ENCODE measurements at places on chromosomes 7 and 10.

GRCh38 chr10:116629340-116629739 is 8.6 kb downstream of the PNLIPRP2 start:
- no peak for DNase-seq

DNA sequence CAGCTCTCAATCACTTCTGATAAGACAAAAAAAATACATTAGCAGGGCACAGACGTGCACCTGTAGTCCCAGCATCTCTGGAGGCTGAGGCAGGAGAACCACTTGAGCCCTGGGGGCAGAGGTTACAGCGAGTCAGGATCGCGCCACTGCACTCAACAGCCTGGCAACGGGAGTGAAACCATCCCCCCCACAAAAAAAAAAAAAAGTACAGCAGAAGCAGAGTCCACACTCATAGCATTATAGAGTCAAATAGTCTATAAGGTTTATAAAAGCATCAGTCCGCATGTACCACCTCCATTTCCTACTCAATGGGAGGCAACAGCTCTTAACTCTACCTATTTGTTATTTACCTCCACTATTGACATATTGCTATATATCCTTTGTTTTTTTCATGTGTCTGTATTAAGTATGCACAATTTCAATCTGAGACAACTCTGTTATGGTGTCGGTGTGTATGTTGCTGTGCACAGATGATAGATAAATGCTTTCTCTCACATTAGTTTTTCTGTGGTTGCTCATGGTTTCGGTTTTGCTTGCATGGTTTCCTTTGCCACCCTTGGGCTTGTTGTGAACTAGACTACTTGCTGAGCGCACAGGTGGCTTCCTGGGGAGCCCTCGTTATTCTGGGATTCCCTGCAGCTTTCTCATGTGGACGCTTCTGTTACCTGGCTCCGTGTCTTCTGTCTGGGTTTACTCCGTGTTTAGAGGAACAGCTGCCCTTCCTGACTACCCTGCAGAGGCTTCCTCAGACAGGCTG is 40.4 kb downstream of the PROSER2 start:
- DNase-seq: no peak

DNA sequence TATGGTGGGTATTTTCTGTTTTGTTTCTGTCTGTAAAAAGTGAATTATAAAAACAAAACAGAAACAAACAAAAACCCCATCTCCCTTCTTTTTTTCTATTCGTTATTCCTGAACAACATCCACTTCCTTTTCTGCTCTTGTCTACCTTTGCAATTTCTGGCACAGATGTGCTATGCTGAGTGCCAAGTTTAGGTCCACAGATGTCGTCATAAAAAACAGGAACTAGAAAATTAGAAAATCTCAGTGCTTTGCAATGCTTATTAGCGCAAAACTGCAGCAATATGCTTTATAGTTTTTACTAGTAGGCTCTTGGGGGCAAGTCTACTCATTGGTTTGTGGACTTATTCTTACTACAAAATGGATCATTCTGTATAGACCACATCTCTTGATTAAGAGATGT is 94.2 kb upstream of the PRKCQ start:
- no peak for DNase-seq

- DNase-seq: no peak
These were observed 12.9 kb upstream of the INPP5A start for GRCh38 chr10:132524443-132525285.

GRCh38 chr10:45470098-45471012 is 96.3 kb downstream of the ALOX5 start:
- peak; percentile 11 for DNase-seq

- no peak for DNase-seq
These were observed 58.6 kb upstream of the PRSS1 start for GRCh38 chr7:142690554-142691182.

DNA sequence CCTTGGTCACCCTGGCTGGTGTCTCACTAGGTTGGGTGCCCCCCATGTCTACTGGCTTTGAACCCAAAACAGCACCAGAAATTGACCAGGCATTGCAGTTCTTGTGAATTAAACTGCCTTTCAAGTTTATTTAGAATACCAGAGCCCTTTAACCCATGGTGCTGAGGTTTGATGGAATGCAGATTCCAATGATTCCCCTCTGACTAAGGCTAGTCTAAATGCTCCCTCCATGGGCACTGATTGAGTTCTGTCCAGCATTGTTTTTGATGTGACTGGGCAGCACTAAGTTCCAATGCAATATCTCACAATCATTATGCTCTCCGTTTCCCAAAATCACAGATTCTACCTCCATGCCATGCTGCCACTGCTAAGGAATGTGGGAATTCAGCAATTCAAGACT is 1047.4 kb upstream of the LRRN3 start:
- no peak for DNase-seq

DNA sequence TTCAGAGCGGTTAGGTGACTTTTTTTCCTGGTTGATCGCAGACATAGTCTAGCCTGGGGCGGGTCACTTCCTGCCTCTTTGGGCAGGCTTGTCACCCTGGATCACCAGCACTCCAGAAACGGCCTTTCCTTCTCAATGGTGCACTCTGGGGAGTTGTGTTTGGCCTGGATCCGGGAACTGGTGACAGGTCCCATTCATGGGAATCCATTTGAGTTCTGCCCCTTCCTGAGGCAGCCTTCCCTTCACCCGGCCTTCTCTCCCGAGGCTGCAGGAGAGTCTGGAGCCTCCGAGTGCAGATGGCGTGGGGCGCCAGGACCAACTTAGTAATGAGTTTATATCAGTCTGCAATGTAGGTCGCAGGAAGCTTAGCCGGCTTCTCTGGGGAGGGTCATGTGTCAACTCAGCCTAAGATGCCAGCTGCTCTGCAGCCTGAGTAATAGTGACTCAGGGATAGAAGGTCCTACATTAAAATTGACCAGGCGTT is 54.2 kb downstream of the TACR2 start:
- DNase-seq: no peak

GRCh38 chr10:25465582-25466372 is 291.0 kb downstream of the GPR158 start:
- DNase-seq: no peak

- DNase-seq: no peak
These were observed 42.8 kb downstream of the NIPSNAP2 start for GRCh38 chr7:56007167-56007652.

GRCh38 chr7:98877692-98878364 is 504 bp upstream of the TRRAP start:
- DNase-seq: no peak

DNA sequence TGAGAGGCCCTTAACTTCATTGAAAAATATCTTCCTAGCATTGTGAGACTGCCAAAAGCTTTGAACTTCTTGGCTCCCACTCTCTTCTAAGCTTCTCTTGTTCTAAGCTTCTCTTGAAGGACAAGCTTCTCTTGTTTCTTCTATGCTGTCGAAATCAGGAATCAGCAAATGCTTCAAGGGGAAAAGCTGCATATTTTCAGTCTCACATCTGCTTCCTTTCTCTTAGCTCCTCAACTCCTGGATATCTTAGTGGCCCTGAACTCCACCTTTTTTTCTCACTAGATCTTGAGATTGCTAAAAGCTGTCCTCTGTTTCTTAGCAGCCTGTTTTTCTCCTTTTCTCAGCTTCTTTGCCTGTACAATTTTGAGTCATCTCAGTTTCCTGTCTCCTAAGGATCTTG is 73.0 kb downstream of the NEUROD6 start:
- no peak for DNase-seq

DNA sequence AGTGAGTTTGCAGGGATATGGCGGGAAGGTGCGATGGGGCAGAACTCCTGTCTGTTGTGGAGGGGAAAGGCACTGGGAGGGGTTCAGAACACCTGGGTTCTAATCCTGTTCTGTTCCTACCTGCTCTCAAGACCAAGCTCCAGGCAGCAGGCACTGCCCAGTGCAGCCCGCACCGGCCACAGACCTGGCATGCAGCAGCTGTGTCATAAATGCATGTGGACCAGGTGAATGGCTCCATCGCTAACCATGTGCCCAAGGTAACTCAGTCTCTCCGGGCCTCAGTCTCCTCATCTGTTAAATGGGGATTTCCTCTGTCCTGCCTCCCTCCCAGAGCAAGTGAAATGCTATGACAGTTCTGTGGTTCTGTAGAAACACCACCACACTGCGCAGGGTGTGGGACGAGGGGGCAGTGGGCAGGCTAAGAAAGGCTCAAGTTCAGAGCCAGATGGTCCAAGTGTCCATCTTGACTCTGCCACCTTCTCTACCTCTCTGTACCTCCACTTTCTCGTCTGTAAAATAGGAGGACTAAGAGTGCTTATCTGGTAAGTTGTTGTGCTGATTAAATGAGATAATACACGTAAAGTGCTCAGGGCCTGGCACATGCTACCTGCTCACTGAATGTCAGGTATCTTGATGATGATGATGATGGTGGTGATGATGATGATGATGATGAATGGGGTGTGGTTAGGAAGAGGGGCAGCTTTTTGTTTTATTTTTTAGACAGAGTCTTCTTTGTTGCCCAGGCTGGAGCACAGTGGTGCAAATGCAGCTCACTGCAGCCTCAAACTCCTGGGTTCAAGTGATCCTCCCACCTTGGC is 22.9 kb downstream of the ATP6V1F start:
- no peak for DNase-seq

DNA sequence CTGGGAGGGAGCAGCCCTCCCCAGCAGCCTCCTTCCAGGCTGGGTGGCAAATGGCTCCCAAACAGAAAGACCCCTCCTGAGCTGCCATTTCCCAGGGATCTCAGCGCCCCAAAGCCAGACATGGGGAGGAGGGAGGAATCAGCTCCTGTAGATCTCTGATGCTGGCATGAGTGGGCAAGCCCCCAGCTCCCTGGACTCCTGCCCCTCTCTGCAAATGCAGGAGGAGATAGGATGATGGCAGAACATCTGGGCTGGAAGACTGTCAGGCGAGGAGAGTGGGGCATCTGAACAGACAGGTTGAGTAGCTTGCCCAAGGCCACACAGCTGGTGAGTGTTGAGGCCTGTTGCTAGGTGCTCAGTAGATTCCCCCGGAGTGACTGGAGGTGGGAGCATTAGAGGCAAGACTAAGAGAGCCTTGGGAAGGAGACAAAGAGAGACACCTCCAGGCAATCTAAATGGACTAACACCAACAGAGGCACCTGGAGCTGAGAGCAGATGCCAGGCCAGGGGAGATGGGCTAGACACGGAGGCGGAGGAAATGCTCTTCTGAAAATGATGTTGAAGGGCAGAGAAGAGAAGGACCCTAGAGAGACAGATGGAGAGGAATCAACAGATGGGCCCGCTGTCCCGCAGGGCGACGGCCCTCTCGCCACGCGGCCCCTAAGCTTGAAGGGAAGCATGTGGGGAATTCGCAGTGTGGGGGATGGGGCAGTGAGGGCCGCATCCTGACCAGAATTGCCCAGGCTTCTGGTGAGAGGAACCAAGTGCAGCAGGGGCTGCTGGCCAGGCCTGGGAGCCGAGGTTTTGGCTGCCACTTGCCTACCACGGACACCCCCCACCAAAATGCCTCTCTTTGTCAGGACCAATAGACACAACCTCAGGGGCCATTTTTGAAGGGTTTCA is 84.8 kb upstream of the LRRC4 start:
- no peak for DNase-seq

GRCh38 chr10:14545827-14546226 is 215.1 kb upstream of the FRMD4A start:
- DNase-seq: no peak

GRCh38 chr10:69335063-69335587 is 56.8 kb downstream of the HK1 start:
- DNase-seq: no peak

GRCh38 chr7:93547716-93548115 is 26.8 kb downstream of the CALCR start:
- DNase-seq: no peak

DNA sequence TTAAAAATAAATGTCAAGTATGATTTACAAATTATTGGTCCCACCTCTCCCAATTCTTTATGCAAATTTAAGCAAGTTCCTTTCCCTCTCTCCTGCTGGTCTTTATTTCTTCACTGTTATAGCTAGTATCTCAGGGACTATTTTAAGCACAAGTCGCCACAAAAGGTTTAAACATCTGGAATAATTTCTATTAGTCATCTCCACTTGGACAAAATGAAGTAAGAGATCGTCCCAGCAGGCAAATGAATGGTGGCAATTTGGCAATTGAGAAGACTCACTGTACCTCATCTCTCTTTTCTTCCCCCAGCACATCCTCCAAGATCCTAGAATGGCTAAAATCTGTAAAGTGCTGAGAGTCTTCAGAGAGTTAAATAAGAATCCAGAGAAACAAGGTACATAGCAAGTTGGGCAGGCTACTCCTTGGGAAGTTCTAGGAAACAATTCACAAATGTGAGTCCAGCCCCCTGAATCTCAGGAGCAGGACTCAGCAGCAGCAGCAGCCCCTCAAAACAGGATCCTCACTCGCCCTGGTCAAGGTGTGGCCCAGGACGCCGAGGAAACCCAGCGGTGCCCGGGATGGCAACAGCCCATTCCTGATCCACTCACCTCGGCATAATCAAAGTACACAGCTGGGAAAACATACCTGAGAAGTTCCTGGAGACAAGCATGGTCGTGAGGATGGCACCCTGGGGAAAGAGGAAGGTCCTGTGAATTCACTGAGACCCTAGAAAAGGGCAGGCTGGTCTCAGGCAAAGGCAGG is 30.3 kb upstream of the NDST2 start:
- DNase-seq: no peak

DNA sequence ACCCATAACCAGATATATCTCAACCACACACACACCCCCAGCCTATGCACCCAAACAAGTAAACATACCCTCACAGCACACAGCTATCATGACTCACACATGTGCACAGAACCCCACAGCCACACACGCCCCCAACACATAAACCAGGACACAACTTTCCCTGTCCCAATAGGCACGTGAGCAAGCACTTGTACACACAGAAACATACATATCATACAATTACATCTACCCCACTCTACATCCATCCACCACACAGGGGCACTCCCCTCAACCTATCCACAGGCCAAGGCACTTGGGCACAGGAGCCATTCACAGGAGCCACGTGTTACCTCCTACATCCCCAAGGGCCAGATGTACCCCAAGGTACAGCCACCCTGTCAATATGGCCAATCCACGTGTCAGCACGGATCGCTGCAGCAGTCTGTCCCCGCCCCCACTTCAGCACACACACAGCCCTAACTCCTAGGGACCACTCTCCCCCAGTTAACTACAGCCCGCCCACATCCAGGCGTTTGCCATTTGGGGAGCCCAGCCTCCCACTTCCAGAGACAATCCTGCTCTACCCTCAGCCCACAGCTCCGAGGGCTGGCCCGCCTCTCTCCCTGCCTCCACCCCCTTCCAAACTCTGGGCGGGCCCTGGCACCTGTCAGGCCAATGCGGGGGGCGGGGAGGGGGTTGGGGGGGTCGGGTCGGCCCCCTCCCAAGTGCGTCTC is 163.5 kb downstream of the SH3PXD2A start:
- no peak for DNase-seq

DNA sequence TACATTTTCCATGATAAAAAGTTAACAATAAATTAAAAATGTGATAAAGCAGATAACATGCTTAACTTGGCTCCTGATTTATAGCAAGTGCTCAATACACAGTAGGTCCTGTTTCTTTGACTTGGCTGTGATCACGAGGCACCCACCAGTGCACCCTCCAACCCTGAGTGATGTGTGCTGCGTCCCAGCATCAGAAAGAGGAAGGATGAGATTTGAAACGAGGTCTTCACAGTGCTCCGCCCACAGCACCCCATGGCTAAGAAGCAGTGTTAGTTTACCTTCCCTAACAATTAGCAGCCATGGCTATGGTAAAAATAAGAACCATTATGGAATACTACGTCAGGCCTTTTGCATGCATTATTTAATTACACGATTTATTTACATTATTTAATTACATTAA is 292.0 kb upstream of the ZMIZ1 start:
- DNase-seq: no peak
